ENCODE measurements at places on chromosomes 12 and 14.

- DNase-seq, result no peak
Observed at GRCh38 chr12:14999021-14999694, 26.3 kb downstream of the PDE6H start.

- DNase-seq, result no peak
Observed at GRCh38 chr14:99524804-99525698, 43.8 kb downstream of the CCNK start.

DNA sequence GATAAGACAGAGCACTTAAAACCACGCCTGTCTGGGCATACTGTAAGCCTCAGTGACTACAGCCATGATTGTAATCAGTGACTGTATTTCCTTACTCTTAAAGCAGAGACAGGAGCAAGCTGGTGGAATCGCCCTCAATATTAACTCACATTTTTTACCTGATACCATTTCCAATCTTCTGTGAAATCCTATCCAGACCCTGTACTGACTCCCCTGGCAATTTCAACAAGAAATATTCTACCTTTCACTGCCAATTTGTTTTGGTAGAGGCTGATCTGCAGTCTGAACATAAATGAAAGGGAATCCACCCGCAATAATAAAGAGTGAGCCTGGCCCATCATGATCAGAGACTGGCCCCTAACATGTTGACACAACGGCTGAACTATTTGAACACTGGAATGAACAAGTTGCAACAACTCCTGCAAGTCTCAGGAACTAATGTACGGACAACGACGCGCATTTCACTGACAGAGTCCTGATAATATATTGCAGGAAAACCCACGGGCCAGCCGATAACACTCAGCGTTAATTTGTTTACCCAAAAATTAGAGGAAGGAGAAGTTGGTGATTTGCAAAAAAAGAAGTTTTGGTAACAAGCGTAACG, 195.5 kb upstream of the BTG1 start:
- no peak for DNase-seq

GRCh38 chr12:110844131-110844530, 2.7 kb upstream of the CCDC63 start:
- DNase-seq, result no peak

- DNase-seq, result no peak
Observed at GRCh38 chr12:89211456-89211855, 140.8 kb downstream of the DUSP6 start.

DNA sequence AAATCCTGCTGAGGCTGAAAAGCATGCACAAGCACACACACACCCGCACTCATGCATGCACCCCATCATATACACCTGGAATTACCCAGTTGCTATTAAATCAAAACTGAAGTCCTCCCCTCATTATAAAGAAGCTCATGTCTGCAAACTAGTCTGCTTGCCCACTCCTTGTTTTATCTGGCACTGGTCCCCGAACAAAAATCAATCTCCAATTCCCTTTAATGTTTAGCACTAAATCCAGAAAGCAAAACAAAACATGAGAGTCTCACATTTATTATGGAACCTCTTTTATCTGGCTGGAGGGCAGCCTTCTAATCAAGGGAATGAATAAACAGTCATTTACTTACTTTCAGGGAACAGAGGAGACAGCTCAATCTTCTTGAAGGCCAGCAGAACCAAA, 1093.4 kb upstream of the FLRT2 start:
- no peak for DNase-seq

DNA sequence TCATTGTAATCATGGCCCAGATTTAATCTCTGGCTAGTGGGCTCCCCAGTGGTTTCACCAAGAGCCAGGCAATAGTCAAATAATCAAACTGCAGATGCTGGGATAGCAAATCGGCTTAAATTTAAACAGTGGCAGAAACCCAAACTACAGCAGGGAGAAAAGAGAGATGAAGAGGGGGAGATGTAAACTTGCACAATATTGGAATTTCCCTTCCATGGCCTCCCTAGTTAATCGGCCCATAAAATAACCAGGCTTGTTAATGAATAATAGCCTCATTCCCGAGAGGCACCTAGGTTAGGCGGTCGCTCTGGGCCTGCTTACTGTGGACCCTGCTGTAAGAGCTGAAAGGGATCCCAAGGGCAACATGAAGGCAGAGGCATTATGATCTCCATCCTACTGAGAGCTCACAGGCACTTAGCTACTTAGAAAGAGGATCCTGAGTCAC, 116.2 kb downstream of the NUAK1 start:
- no peak for DNase-seq

GRCh38 chr14:34965912-34966311, 16.9 kb upstream of the SRP54 start:
- no peak for DNase-seq

- DNase-seq, result no peak
Observed at GRCh38 chr12:19026034-19026433, 103.5 kb upstream of the PLEKHA5 start.

- DNase-seq, result no peak
Observed at GRCh38 chr12:92102606-92103005, 43.0 kb downstream of the BTG1 start.

GRCh38 chr12:59580050-59580449, 15.8 kb upstream of the SLC16A7 start:
- no peak for DNase-seq

DNA sequence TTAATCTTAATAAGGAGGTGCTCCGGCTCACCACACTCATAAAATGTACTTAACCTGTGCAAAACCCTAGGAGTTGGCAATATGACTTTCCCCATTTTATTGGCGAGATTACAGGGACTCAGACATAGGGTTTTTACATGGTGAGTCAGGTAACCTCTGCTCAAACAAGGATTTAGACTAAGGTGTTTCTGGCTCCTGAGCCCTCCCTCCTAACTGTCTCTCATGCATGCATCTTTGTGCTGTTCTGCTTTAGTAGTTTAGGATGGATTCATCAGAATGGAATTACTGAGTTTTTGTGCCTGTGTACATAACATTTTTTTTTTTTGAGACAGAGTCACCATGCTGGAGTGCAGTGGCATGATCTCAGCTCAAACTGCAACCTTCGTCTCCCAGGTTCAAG, 993.3 kb upstream of the TMEM132C start:
- DNase-seq, result no peak

DNA sequence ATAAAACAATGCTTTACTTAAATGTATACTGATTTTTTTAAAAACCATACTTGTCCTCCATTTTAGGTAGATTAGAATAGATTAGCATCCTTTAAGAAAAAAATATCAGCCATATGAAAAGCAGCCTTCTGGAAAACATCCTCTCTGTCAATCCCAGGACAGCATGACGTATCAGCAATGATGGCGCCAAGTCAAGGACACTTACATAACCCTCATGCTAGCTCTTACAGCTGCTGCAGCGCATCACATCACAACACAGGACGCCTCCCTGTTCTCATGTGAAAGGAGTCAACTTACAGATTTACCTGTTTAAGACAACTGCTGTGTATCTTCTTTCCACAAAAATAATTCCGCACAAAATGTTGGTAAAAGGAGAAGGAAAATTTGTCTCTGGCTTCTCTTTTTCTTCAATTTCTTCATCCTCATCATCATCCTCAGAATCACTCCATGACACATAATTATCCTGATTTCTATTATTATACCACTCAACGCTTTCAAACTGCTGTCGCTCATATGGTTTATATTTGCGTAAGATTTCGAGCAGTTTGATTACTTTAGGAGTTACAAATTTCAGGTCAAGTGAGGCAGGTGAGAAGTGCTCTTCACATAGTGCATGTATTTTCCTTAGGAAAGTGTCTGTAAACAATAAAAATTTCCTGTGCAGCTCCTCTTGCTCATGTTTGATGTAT, 33.3 kb downstream of the DICER1 start:
- no peak for DNase-seq

GRCh38 chr12:11724888-11725311, 75.4 kb downstream of the ETV6 start:
- no peak for DNase-seq

DNA sequence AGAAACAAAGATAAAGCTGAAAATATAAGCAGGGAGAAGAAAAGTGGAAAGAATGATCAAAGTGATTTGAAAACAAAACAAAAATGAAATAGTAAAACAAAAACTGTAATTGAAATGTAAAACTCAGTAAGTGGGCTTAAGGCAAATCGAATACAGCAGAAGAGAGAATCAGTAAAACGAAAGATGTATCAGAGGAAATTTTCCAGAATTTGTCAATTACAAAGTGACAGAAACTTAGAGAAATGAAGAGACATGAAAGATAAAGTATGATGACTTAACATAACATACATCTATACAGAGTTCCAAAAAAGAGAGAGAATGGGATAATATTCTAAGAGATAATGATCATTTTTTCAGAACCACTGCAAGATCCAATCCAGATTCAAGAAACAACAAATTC, 10.5 kb downstream of the ZFC3H1 start:
- no peak for DNase-seq

DNA sequence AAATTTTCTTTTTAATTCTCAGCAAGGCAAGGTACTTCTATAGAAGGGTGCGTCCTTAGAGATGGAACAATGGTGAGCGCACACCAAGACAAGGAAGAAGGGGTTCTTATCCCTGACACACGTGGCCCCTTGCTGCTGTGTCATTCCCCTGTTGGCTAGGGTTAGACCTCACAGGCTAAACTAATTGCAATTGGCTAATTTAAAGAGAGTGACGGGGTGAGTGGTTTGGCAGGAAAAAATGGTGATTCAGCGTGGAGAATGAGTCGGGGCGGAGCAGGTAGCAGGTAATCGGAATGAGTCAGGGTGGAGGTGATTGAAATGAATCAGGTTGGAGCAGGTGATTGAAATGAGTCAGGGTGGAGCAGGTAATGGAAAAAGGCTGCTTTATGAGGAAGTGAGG, 36.3 kb upstream of the HECTD1 start:
- peak; percentile 1 for DNase-seq

- no peak for DNase-seq
Observed at GRCh38 chr12:106131676-106132075, 7.1 kb downstream of the NUAK1 start.

GRCh38 chr12:57456737-57457490, 1.8 kb downstream of the INHBE start:
- no peak for DNase-seq

DNA sequence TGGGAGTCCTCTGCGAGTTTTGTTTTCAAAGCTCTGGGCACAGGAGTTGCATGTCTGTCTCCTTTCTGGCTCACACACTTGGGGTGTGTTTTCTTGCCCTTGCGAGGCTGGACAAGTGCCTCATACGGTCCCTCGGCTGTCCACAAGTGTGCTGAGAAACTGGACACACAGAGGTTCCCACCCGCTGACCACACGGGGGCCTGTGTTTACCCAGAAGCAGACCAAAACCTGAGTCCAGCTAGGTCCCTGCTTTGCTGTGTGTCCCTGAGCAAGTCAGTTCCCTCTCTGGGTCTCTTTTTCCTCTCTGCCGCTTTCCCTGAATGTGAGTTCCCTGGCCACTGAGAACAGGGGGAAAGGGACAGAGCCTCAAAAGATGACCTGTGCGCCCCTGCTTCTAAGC, 678 bp upstream of the OAS2 start:
- no peak for DNase-seq

DNA sequence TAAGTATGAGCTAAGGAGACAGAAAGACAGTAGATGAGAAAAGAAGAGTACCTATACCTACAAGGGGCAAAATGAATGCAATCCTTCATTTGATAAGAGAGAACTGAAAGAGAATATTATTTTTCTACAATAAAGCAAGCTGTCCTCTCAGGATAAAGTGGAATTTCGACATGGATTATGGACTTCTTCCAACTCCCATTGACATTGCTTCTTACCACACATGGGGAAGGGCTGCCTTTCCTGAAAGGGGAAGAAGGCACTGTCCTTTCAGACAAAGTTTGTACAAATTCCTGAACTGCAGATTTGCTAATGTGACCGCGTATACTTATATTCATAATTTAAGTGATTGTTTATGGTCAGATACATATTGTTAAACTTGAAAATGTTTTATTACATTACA, 4.3 kb upstream of the HEBP1 start:
- no peak for DNase-seq

DNA sequence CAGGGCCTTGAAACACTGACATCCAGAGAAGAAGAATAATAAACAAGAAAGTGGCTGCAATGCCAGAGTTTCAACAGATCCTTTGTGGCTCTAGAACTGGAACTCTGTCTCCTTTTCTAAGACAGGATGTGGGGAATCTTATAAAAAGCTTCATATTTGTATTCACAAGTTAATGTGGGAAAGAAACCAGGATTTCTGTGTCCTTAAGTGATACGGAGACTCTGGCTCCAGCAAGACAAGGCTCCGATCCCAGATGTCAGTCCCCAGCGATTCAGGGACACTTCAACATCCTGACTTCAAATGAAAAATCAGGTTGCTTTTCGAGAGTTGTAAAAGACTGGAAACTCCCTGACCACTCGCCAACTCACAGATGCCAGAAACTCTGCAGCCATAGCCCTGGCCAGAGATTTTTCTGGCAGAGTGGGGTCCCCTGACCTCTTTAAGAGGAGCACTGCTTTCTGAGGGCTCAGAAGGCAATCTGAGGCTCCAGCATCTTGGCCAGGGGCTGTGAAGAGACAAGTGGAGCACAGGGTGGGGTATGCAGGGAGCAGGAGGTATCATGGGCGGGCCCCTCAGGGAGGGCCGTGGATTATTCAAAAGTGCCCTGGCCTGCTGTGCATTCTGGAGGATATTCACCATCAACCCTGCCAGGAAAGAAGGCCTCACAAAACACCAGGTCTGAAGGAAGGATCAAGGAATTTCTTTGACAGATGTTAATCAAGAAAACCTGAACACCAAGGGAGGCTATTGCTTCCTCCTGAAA, 53.3 kb downstream of the TMX1 start:
- no peak for DNase-seq

- DNase-seq, result no peak
Observed at GRCh38 chr12:100359822-100360221, 2.9 kb downstream of the SLC17A8 start.

DNA sequence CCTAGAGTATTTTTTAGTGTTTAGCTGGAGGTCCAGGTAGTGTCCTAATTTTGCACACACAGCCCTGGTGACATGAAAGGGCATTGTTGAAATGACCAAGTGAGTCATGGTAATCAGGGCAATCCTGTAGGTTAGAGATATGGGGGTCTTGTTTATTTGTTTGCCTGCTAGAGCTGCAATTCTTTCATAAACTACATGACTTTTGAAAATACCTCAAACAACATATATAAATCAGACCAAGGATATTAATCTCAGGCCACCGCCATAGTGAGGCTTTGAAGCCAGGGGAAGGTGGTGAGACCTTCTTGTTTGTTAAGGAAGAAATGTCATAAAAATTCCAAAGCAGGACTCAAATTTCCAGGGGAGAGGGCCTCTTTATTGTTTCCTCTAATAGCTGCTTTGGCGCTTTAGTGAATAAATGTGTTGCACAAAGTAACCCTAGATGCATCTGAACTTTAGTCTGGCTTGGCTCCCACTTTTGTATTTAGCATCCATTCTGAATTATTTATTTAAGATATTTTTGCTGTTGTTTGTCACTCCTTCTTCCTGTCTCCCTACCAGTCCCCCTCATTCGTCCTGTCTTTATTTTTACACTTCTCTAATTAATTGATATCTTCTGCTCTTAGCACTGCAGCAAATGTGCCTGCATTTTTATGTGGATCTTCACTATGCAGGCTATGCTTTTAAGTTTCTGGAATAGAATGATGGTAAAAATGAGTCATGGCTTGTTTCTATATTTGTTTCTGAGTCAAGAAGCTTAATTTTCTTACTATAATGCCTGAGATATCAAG, 430.3 kb downstream of the RAD51B start:
- no peak for DNase-seq

Measured in stimulated activated CD4-positive, alpha-beta T cell treated with anti-CD3 and anti-CD28 coated beads, TNF-alpha, amount 100 ng/mL, for 4 hours (primary cell).